Activated CD4-positive, alpha-beta T cell treated with anti-CD3 and anti-CD28 coated beads for 4 hours (primary cell): ENCODE measurements at places on chromosomes 2 and 18.

GRCh38 chr2:111118981-111119821 lies 1.5 kb upstream of the BCL2L11 start:
- DNase-seq: peak; percentile 36

DNA sequence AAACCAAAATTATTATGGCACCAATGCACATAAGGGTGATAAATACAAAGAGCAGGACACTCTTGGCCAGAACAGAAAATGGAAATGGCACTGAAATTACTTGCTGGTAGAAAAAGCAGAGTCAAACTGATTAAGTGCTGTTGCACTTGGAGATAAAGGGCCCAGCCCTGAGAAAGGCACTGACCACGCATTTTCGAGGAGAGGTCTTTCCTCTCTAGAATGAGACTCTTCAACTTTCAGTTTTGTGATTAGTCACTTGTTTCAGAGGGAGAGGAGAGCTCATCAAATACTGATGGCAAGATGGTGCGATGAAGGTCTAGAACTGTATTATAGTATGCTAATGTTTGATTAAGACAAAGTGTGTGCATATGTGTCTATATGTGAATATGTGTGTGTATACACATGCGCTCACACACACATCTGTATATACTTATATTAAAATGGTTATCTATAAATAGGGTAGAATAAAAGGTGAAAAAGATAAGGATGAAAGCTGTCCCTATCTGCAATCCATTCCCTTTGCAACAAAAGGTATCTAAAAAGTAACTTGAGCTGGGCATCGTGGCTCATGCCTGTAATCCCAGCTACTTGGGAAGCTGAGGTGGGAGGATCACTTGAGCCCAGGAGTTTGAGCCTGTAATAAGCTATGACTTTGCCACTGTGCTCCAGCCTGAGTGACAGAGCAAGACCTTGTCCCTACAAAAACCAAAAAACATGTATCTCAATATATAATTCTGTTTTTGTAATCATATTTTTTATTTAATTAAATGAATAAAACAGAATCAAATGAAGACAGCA lies 48.8 kb upstream of the ZDBF2 start:
- no peak for DNase-seq

DNA sequence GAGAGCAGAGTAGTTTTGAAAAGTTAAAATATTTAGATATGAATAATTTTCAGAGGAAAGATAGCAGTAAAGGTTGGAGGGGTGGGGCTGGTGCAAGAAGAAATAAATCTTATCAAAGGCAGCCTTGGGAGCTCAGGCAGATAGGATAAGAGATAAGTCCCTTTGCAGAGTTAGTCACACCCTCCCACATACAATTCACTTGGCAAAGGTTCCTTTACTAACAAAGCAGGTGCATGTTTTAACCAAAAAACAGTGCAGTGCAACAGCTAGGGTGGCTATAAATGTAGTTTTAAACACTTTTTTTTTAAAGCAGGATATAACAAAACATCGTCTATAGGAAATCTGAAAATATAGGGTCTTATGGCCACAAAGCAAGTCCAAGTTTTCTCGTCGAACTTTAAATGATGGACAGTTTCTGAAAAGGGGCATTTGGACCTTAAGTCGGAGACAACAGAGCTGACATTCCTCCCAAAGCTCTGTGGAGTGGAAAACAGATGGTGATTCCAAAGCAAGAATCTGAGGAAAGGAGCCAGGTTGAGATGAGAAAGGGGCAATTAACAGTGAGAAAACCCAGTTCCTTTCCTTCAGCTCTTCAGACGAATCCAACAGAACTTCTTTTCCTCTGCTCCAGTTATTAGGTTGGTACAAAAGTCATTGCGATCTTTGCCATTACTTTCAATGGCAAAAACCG lies 53.0 kb downstream of the EPHA4 start:
- DNase-seq: peak; percentile 19

- DNase-seq: no peak
These were observed 370.6 kb upstream of the UBE2E3 start for GRCh38 chr2:180609626-180610340.

- no peak for DNase-seq
These were observed 50.9 kb upstream of the SPATS2L start for GRCh38 chr2:200255549-200255948.
